Ovary (tissue), 10 donors: ENCODE measurements at places on chromosomes 7 and 10. TPM values are rescaled to one million over a fixed set of nuclear protein-coding genes. Genes with fewer than 3 reads are reported as not detected.

DNA sequence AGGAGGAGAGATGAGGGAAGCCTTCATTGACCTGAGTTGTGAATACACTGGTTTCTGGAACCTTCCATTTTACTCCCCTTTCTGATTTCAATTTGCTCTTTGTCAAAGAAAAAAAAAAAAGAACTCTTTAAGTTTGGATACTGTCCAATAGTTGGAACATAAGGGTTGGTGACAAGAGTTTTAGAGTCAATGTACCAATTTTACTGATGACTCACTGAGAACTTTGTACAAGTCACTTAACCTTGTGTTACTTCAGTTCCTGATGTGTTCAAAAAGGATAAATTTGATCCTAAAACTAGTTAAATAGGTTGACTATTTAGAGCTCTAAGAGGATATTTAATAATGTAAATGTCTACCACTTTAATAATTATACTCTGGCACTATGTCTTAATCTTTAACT, 4.1 kb upstream of the CDK14 start:
- no peak for DNase-seq

DNA sequence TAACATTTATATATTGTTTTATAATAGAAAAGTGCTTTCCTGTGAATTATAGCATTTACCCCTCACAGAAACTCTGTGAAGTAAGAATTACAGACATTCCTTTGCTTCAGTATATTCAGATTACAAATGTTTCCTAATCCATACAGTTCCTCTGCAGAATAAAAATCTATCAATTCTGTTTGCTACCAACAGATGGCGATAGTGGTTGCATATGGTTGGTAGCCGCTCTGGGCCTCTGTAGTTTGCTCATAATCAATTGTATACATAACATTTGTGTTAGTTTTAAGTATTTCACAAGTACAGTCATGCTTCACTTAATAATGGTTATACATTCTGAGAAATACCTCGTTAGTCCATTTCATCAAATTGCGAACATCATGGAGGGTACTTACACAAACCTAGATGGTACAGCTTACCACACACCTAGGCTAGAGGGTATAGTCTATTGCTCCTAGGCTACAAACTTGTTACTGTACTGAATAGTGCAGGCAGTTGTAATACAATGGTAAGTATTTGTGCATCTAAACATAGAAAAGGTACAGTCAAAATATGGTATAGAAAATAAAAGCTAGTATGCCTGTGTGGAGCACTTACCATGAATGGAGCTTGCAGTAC, 94.4 kb upstream of the STEAP4 start:
- DNase-seq = no peak

- peak; percentile 54 for DNase-seq
These were observed 47.7 kb downstream of the DLD start for GRCh38 chr7:107938456-107939250.

DNA sequence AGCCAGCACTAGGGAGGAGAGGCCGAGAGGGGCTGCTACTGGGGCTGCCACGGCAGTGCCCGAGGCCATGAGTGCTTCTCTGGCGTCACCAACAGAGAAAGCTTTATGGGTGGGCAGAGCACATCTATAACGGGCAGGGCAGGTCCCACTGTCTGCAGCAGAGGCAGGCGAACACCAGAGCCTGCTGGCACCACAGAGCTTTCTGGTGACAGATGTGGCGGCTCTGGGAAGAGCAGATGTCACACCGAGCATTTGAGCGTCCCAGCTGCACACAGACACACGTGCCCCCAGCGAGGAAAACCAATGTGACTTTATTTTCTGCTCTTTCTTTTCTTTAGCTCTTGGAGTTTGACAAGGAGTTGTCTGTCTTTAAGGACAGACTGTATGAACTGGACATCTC, 20.5 kb downstream of the NKX6-2 start:
- no peak for DNase-seq

DNA sequence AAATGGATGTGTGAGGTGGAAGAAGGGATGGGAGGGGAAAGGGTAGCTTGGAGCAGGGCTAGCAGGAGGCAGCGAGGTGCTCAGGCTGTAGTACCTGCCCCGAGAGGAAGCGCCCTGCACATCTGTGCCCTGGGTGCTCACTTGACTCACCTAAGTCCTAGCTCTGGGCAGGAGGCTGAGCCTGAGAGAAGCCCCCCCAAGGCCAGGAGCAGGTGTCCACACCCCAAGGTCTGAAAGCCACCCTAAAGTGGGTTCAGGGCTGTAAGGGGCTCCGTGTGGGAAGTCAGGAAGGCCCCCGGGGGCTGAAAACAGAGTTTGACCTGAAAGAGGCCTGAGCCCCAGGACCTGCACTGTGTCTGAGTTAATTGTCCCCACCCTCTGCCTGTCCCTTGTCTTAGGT, 95.8 kb upstream of the PODXL start:
- no peak for DNase-seq

DNA sequence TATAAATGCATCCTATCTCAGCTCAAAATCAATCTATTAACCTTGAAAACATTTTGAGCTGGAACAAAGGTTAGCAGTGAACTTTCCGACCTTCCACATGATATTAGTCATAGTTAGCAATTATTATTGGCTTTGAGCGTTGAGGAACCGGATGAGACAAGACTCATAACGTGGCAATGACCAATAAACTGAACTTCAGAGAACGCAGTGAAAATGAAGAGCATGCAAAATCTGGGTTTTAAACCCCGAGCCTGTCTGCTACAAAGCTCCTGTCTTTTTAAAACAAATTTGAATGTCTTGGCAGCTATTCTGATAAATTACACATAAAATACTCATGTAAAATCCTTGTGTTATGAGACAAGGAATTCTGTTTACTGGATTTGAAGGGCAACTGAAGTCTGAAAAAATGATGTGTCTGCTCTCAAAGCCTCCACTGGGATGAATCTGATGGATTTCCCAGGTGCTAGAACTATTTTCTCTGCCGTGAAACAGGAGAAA, 74.7 kb upstream of the ITGB1 start:
- no peak for DNase-seq

DNA sequence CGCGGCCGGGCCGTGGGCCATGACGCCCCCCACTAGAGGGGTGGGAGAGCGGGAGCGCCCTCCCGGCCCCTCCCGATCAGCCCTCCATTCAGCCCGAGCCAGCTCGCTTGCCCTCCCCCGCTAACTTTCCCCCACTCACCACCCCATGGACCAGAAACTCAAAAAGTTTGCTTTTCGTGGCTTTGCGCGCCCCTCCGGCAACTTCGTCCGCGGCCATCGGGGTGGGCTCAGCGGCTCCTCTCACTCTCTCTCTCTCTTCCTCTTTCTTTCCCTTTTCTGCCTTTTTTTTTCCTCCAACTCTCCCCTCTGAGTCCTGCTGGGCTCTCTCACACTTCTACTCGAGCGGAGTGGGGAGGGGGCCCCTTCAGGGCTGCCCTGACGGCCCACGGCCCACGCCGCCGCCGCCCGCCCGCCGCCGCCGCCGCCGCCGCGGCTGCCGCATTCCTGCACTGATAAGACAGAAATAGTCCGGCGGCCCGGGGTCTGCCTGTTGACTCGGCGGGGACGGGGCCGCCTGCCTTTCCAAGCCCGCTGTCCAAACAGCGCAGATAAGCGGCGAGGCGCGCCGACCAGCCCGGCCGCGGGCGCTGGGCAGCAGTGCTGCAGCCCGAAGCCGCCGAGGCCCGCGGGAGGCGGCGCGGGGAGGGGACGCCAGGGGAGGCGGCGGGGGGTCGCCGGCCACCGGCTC, at the start of gene SMARCD3:
TSS of gene SMARCD3 (minus strand) at position 349 of the 688 bp plus-strand sequence. CDS start at position 217, 132 bp downstream.
- peak; percentile 85 for DNase-seq

DNA sequence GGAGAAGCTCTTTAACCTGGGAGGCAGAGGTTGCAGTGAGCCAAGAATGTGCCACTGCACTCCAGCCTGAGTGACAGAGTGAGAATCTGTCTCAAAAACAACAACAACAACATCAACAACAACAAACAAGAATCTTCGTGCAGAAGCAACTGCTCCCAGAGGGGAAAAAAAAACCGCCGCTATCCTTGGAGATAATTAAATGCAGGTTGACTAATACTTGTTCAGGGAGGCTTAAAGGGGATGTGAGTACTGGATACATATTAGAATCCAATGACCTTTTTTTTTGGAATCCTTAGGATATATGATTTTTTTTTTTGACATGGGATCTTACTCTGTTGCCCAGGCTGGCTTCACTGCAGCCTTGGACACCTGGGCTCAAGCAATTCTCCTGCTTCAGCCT, 89.6 kb upstream of the FAM171A1 start:
- DNase-seq = no peak

DNA sequence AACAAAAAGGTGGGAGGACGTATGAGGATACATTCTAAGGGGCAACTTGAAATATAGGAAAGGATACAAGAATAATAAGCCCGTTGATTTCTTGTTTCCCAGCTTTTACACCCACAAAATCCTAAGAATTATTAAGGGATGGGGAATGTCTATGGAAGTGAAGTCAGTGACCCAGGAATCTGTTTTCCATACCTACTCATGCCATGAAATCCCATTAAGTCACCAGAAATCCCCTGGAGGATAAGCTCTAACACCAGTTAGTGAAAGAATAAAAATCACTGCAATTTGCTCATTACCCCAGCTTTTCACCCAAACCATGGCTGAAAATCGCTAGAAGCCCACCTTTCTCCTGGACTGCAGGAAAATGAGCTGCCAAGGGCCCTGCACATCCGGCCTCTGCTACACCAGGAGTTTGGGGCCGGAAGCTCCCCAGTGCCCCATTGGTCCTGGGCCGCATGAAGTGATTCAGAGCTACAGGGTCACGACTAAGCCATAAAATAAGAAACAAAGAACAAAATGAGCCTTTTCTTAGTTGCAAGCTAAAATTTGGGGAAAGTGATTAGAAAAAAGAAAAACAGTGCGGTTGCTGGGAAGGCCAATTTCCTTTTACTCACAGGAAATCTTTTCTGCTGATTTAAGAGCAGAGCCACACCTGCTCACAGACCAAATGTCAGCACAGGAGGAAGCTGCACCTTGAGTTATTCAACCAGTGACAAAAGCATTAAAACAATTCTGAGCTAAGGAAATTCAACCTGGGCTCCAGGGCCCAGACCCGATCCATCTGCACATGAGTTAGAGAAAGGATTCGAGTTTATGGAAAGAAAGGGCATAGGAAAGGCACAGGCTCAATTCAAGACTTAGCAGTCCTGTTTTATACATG, 40.3 kb downstream of the HIPK2 start:
- no peak for DNase-seq

DNA sequence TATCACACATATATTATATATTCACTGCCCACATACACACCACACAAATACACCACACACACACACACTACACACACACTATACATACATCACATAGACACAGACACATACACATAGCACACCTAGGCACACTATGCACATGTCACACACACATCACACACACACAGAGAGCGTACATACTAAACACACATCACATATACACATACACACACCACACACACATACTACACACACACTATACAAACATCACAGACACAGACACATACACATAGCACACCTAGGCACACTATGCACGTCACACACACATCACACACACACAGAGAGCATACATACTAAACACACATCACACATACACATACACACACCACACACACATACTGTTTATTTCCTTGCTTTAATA, 165.5 kb downstream of the KCNMA1 start:
- DNase-seq = no peak

DNA sequence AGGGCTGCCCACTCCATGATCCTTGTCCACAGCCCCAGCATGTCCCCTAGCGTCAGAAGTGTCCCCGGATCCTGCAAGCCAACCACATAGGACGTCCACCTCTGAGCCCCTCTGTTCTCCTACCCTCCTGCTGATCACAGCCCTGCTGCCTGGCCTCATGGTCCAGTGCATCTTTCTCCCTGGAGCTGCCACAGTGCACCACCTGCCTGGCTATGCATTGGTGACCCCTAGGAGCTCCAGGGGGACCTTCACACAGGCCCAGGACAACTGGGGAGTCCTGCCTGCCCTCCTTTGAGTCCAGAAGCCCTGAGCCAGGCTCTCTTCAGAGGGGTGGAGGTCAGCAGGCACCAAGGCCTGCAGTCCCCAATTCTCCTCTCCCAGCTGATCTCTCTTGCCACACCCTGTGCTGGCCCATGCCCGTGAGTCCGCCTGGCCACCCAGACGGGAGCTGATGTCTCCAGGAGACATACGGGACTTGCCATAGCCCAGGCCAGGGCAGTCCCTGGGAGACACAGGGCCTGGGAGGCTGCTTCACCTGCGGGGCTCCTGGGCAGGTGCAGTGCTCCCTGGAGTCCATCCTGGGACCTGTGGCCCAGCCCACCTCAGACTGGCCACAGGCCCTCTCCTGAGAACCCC, 77.4 kb upstream of the RET start:
- DNase-seq = no peak

DNA sequence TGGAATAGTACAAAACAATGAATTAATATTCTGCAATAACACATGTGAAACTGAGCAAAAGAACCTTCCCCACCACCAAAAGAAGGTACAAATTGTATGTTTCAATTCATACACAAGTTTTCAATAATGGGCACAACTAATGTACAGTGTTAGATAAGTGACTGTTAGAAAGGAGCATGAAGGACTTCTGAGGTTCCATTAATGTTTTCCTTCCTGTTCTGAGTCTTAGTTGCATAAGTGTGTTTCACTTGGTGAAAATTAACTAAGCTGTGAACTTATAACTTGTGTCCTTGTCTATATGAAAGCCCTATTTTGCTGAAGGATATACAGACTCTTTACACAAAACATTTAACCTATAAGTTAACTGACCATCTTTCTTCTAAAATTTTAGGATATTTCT, 8.2 kb downstream of the GSAP start:
- no peak for DNase-seq

DNA sequence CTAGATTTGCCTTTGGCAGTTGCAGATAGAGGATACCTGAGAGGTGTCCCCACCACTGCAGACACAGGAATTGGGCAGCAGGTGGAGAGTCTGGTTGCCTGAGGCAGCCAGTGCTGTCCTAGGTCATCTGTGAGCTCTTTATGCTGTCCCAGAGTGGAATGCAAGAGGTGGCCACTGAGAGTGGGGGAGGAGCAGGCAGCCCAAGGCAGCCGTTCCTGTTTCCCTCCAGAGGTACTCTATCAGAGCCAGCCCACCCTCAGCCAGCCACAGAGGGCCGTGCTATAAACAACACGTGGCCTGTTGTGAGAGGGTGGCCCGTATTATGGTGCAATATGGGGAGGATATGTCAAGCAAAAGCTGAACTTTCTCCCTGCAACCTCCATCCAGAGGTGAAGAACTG, 8.5 kb downstream of the LRRC18 start:
- DNase-seq = no peak

DNA sequence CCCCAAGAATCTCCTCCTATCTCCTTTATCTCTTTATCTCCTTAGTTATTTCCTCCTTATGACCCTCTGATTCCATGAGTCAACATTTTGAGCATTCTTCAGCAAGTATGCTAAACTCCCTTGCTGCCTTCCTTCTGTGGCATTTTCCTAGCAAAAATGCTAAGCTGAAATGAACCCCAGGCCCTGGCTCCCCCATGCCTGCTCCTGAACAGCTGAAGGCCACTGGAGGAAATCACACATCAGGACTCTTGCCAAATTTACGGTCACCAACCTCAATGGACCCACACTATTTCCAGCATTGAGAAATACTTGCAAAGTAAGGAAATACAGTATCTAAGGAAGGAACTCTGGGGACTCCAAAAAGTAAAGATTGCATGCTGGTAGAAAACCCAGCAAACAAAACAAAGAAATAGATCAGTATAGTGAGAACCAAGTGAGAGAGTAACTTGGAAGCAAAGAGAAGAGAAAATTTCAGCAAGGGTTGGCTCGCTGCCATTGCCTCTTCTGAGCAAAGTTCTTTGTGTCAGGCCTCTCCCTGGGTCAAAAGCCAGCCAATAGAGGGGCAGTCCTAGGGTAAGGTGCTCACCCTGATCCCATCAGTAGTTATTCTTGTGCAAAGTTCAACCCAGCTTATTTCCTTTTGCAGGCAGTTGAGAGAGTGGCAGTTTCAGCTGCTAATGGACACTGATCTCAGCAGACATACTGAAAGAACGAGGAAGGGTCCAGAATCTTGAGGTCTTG, 5.1 kb upstream of the PLEKHS1 start:
- no peak for DNase-seq

HOGA1 gene
- 0.47 TPM for total RNA-seq

CRPPA gene
- 3.0 TPM for total RNA-seq
